Activated T-helper 1 cell treated with anti-CD3 and anti-CD28 coated beads, Interleukin-2, amount 50 U/mL, for 16 hours (primary cell): ENCODE measurements at places on chromosomes 12 and 14.

- DNase-seq = no peak
These were observed 158.9 kb downstream of the PIWIL1 start for GRCh38 chr12:130496516-130497120.

GRCh38 chr12:68163560-68164081 lies 4.1 kb upstream of the IFNG start:
- no peak for DNase-seq

DNA sequence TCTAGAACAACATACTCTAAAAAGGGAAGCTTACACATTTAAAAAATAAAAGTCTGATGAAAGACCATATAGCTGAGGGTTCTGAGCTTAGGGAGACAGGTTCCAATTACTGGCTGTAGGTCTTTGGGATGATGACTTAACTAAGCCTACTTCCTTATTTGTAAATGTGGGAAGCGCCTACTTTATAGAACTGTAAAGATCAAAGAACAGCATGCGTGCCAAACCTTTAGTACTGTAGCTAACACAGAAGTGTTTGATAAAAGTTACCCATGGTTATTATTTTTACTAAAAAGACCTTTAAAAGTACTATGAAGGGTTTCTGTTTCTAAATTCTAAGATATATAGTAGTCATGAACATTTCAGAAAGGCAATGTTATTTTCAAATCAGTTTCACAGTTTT lies 35.7 kb downstream of the STK38L start:
- DNase-seq = no peak

DNA sequence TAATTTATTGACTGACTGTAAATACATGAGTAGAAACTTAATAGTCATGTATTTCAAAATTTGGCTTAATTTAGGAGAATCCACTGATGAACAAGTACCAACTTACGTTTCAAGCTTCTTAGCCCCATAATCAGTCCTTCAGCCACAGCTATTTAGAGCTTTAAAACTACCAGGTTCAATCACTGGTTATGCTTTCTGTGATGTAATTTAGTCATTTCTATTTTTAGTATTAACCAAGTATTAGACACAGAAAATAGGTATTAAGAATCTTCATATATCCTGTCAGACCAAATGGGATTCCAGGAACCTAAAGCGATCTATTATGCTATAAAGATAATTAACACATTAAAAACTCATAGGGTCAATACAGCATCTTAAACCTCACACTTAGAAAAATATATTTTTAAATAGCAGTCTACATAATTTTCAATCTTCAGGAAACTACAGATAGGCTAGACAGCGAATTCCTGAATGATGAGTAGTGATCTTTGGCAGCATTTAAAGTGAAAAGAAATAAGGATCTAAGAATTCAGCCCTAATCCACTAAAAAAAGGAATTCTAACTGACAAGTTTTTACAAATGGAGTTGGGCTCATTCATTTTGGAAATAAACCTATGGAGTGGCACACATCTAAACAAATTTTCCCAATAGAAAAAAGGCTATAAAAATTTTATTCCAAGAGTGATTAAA lies 51.5 kb downstream of the ZC3H14 start:
- no peak for DNase-seq

- no peak for DNase-seq
These were observed 9.0 kb upstream of the CDH24 start for GRCh38 chr14:23066368-23066767.

DNA sequence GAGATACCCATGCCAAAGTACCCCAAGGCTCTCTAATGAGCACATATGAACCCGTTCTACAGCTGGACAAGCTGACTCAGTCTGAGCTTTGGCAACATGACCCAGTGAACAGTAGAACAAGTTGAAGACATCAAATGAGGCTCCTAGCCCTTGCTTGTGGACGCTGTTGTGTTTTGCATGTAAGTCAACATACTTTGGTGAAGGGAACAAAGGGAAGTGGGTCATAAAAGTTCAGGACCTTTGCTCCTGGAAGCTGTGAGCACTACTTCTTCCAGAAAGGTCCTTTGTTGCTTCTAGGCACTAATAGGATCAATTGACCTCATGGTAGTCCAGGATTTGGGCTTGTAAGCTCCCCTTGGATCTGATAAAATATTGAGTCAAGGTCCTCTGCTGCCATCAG lies 613.5 kb upstream of the TBX3 start:
- no peak for DNase-seq

DNA sequence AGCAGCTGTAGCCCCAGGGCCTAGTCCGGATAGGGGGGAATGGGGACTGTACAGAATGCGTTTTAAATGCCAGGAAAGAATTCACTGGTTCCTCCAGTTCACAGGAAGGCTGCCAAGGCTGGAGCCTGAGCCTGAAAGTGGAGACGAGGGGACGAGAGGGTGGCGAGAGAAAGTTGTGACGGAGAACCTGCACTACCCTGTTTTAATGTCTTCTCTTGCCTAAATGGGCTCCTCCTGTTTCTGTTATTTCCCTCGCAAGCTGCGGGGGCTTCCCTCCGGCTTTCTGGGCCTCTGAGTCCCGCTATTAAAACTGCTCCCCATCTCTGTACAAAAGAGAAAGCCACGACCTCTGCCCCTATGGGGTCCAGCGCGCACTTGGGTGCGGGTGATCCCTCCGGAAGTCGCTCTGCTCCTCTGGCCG lies 4.5 kb downstream of the C1QL4 start:
- DNase-seq = no peak

DNA sequence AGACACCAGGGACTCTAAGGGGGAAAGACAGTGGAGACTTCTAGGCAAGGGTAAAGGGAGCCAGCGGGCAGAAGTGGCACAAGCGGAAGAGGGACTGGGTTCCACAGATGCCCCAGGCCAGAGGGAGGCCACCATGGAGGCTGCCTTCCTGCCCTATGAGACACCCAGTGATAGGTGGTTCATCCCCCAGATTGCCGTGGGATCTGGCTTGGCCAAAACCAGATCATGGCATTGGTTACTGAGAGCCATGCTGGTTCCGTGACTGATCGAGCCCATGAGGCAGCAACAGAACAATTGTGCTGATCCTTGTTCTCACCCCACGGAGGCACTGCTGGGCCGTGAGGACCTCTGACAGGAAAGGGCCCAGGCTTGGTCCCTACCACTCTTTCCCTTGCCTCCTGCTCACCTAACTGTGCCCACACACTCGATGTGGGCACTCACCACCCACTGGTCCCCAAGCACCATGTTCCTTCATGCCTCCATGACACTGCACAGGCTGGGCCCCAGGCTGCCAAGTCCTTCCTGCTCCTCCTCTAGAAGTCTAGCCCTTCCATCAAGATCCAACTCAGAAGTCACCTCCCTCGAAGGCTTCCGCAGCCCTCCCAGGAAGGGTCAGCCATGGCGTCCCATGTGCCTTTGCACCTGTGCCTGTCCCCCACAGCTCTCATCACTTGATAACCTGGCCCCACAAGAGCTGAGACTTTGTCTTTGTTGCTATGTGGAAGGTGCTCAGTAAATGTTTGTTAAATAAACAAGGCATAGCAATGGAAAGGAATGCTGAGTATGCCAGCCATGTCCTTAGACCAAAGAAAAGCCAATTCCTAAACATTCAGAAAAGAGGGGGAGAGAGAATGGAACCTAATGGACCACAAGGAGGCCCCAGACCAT lies 7.3 kb downstream of the KRT79 start:
- no peak for DNase-seq

GRCh38 chr14:81632157-81632556 lies 98.5 kb upstream of the SEL1L start:
- no peak for DNase-seq

DNA sequence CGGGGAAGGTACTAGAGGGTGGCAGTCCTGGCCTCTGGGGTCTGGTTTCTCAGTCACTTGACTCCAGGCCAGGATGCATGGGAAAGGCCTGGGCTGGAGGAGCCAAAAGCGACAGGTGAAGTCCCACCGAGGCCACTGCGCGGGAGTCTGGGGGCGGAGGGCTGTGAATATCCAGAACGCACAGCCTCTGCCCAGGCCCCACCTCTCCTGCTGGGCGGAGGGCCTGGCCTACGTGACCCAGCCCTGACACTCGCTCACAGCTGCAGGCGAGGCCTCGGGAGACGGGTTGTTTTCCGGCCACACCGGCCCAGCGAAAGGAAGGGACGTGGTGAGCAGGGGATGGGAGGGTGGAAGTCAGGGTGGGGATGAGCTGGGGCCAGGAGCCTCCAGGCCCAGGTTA lies 91.2 kb downstream of the RFLNA start:
- DNase-seq = no peak

DNA sequence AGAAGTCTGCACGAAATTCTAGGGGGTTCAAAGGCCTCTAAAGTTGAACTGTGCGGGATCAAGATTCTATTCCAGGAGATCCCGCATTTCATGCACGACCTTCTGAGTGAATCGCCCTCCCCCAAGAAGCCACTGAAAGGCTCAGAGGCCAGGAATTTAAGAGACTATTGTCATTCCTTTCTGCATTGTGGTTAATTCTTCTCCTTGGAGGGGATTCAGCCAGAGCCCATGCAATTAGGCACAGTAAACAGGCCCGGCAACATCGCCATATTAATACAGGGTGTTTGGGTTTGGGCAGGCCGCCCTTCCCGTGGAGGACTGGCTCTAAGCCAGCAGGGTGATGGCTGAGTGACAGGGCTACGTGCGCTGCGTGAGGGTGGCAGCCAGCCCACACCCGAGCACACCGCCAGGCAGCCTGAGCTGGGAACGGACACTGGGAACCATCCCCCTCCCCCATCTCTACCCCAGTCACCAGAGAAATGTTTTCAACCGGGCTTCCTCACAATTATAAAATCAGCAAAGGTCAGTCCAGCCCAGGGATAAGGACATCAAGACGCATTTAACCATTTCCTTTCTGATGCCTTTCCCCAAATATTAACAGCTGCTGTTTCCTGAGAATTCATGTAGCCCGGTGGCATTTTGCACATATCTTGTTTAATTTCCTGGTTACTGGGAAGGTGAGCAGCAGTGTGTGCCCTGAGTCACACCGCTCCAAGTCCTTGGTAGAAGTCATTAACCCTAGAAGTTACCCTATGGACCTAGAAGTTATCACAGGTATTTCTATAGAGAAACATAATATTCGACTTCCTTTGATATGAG lies 12.5 kb downstream of the EGLN3 start:
- no peak for DNase-seq

- DNase-seq = no peak
These were observed 465.0 kb upstream of the ATP2B1 start for GRCh38 chr12:90173499-90174197.

DNA sequence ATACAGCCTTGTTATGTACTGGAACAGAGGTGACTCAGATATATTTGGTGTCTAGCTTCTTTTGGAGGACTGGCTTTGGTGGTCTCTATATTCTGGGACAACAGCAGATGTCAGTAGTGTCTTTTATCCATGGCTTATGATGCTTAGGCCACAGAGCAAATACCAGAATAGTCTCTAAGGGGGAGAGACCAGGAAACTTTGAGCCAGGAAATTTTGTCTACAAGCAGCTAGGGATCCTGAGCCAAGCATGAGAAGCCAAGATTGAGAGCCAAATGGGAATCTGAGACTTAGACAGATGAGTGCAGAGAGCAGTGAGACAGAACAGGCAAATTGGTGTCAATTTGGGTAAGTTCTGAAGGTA lies 28.4 kb upstream of the PTPRR start:
- DNase-seq = no peak
